Epithelial cell of umbilical artery (primary cell): ENCODE measurements at places on chromosomes 3 and 15. TPM values are rescaled to one million over a fixed set of nuclear protein-coding genes. Genes with fewer than 3 reads are reported as not detected.

Gene BUB1B
- 30.2 and 33.7 TPM in 2 replicates for total RNA-seq

Gene LRTM1
- not detected in 2 replicates for total RNA-seq

Gene MYL3
- total RNA-seq: not detected in 2 replicates

Gene CPA3
- total RNA-seq: 13.0 and 25.8 TPM in 2 replicates

Gene SLC49A4
- total RNA-seq: 13.3 and 18.8 TPM in 2 replicates
